ENCODE measurements at places on chromosomes 12 and 14.

DNA sequence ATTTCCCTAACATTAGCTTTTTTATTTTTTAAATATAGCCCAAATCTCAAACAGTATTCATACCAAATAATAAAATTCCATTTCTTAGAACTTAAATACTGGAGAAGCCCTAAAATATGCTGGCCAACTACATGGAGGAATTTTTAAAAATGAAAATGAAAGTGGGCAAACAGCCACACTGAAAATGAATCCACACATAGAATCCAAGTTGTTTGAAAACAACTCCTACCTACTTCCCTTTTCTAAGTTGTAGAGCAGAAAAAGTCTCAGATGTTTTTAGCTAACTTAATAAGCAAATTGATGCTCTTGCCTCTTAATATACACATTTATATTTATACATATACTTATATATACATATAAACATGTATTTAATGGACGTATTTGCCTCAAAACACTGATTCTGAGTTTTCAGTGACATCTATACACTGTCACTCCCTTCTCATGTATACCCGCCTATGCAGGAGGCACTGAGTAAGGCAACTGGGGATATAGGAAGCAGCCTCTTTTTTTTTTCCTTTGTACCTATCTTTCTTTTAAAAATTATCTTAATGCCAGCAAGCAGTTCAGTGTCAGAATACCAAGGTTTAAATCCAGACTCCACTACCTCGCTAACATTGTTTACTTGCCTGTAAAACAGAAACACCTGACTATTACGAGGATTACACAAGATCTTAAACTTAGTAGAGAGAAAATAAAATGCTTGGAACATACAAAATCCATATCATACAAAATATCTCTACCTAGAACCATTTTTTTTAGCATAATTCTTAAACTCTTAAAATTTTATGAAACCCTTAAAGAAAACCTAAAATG is 13.3 kb downstream of the DICER1 start:
- DNase-seq, result no peak

- DNase-seq, result no peak
Observed at GRCh38 chr14:37027188-37027824, 145.1 kb downstream of the SLC25A21 start.

- DNase-seq, result no peak
Observed at GRCh38 chr12:14454098-14454907, 88.8 kb downstream of the ATF7IP start.

GRCh38 chr12:72677846-72678245 is 405.7 kb downstream of the TRHDE start:
- DNase-seq, result no peak

DNA sequence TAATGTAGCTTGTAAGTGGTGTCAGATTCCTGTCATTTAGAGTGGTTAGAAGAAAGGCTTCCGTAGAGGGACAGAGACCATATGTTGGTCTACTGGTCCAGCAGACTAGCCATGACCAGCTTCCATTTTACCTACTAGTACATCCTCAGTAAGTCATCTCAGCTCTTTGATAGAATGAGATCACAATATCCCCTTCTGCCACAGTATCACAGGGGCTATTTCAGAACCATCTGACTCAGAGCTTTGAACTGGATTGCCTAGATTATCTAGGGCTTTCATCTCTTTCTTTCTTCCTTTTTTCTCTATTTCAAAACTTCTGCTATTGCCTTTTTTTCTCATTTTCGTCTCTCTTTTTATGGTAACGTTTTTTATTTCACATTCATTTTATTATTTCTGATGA is 4.7 kb downstream of the ZDHHC17 start:
- no peak for DNase-seq

DNA sequence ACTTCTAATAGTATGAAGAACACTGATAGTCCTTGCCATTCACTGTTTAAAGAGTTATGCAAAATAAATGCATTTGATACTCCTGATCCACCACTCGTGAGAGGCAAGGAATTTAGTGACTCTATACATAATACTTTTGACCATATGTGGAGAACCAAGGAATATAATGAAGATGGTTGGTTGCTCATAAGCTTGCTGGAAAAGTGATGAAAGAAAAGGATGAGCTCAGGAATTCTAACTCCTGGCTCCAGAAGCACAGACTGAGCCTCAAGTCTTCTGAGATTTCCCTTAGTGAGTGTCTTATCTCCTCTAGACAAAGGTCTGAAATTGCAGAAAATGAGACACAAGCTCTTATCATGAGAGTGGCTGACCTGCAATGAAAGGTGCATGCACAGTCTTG is 57.1 kb upstream of the KRAS start:
- DNase-seq, result no peak

- no peak for DNase-seq
Observed at GRCh38 chr12:16884819-16885218, 278.9 kb upstream of the LMO3 start.

DNA sequence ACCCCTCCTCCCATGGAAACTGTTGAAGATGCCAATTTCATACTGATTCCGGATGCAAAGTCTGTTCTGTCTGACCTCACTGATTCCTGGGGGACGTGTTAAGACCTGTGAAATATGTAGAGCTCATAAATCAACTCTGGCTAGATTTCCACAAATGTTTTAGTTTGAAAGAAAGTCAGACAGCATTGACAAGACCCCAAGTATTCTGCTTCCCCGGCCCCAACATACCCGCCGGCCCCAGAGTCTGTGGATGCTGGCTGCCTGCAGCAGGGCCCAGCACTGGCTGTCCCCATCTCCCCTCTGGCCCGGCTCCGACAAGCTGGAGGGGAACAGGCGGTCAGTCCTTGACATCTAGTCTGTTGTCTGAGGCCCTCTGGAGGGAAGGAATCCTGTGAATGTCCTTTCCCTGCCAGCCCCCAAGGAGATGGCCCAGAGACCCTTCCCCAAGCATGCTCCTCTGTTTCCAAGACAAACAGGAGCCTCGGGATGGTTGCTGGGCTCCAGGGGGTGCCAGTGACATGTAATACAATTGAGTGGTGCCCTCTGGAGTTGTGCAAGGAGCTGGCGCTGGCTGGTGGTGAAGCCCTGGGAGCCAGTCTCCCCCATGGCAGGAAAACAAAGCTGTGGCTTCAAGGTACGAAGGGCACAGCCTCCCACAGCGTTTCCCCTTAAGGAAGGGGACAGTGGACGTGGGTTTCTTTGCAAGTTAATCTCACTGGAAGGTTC is 22.3 kb downstream of the FBLN5 start:
- no peak for DNase-seq

GRCh38 chr14:58193542-58193941 is 6.4 kb upstream of the ACTR10 start:
- DNase-seq, result no peak

DNA sequence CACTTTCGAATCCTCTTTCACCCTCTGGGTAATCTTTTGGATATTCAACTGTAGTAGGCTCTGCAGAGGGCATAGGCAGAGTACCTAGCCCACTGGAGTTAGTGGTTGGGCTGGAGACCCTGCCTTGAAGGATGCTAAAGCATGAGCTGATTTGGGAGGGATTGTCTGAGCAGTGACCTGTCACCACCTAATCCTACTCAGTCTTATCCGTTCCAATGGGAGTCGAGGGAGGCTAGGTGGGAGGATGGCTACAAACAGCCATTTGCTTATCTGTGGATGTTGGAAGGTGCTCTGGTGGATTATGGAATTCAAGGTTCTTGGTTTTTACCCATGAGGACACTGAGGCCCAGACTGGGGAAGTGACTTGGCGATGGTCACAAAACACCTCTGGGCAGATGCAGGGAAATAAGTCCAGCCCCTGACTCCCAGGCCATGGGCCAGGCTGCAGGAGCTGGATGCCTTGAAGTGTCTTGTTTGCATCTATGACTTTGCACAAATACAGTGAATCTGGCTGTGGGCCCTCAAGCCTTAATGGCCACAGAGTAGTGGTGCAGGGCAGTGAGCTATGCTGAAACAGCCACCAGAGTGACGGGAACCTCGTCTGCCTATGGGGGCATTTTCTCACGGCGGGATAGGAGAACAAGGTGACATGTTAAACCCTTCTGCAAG is 3.7 kb downstream of the KMT5A start:
- no peak for DNase-seq

DNA sequence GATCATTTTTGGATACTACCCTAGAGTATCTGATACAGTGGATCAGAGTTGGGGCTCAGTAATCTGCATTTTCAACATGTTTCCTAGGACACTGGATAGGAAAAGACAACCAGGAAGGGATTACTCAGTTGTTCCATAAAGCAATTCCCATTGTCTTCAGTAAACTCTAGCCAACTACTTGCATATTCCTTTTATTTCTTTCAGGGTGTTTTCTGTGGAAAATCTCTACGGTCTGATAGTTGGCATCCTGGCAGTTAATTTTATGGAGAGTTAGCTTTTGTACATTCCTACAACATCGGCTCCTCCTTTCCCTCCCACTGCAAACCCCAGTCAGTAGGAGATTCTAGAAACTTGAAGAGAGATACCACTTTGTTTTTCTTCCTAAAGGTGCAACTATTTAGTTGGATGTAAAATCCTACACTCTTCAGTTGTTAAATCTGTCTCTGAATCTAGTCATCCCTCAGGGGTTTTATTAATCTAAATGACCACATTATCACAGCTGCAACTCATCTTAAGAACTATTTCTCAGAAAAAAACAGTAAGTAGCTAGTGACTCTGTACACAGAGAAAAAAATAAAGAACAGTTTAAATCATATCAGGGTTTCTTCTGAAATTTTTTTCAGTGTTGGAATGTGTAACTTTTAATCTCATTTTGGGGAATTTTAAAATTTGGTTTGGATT is 103.9 kb downstream of the PDE3A start:
- DNase-seq, result no peak

DNA sequence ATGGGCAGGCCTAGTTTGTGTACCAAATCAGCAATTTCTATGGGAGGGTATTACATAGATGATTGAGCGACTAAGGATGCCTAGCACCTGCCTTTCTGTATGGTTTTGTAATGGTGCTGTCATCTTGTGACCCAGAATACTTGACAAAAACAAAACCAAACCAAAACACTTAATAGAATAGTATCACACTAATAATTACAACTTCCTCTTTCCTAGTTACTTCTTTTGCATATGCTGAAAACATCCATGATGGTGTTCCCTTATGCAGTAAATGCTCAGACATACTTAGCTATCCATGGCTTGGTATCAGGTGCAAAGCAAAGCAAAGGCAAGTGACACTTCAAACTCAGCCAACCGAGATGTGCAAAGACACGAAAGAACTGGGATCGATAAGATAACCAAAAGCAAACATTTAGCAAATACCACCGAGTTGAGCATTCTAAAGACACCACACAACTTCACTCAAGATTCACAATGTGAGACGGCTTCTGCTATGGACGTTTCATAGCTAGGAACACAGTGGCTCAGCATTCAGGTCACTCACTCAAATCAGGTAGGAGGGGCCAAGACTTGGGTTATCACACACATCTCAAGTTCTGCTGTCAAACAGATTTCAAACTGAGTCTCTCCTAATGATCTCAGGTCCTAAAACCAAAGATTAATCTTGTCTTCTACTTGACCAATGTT is 24.3 kb downstream of the PPP1CC start:
- DNase-seq, result no peak

GRCh38 chr12:121145221-121145620 is 12.5 kb downstream of the P2RX7 start:
- DNase-seq, result no peak

GRCh38 chr12:132204793-132205270 is 60.6 kb downstream of the NOC4L start:
- no peak for DNase-seq

DNA sequence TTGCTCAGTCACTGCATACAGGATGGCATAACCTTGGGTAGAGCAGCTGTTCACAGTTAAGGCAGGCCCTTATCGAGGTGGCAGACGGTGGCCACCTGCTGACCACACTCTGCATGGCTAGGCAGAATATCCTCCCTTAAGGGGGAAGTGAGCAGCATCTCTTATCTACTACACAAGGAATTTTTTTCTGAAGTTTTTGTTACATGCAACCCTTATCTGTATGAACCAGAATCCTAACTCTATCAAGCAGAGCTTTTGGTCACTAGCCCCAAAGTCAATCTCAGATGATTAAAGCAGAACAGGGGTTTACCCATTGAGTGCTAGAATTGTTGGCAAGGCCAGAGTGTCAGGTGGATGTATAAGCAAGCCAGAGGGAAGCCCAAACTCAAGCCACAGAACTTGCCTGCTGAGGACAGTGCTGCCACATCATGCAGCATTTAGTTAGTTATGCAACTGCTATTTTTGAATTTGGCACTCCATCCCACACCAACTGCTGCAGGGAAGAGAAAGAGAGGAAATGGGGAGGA is 192.8 kb downstream of the TBX5 start:
- no peak for DNase-seq

GRCh38 chr12:49264466-49264872 is 413 bp upstream of the TUBA1C start:
- no peak for DNase-seq

- no peak for DNase-seq
Observed at GRCh38 chr14:49755378-49755777, 12.6 kb upstream of the KLHDC2 start.

- no peak for DNase-seq
Observed at GRCh38 chr14:50334211-50334610, 22.1 kb downstream of the DMAC2L start.

DNA sequence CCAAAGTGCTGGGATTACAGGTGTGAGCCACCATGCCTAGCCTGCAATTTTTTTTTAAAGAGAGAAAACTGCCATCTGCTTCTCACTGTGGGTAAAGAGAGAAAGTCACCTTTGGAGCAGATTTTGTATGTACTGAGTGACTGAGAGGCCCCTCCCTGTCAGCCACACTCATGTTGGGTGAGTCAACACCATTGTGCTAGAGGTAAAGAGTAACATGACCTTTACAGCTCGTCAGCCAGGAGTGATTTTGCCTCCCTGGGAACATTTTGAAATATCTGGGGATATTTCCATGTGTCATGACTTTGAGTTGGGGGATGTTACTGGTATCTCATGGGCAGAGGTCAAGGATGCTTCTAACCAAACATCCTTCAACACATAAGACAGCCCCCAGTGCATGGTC is 115.2 kb downstream of the KSR2 start:
- no peak for DNase-seq

- DNase-seq, result no peak
Observed at GRCh38 chr12:11446372-11446771, 51.0 kb upstream of the PRB2 start.

- DNase-seq, result no peak
Observed at GRCh38 chr12:132582582-132583410, 27.6 kb downstream of the LRCOL1 start.

GRCh38 chr14:104317975-104318557 is 179.7 kb downstream of the KIF26A start:
- DNase-seq, result no peak

- no peak for DNase-seq
Observed at GRCh38 chr12:119693511-119693910, 25.6 kb downstream of the PRKAB1 start.
